ENCODE measurements at places on chromosomes 1 and 21.

GRCh38 chr1:238991765-238992495 is 394.4 kb upstream of the CHRM3 start:
- no peak for DNase-seq

GRCh38 chr1:224502459-224503160 is 68.0 kb upstream of the WDR26 start:
- peak; percentile 78 for DNase-seq

DNA sequence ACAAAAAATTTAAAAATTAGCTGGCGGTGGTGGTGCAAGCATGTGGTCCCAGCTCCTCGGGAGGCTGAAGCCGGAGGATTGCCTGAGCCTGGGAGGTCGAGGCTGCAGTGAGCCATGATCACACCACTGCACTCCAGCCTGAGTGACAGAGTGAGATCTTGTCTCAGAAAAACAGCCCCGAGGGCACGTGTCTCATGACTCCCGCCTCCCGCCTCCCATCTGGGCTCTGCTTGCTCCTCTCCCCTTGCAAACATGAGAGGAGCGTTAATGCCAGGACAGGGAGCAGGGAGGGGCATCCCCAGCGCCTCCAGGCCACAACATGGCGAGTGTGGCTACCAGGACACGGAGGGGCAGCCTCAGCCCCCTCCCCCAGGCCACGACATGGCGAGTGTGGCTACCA is 28.3 kb downstream of the FAAP20 start:
- DNase-seq = no peak

- peak; percentile 4 for DNase-seq
Measured at GRCh38 chr1:195804547-195804946, 803.7 kb downstream of the KCNT2 start.

GRCh38 chr1:32100807-32101708 is 6.8 kb upstream of the KPNA6 start:
- DNase-seq = peak; percentile 40

DNA sequence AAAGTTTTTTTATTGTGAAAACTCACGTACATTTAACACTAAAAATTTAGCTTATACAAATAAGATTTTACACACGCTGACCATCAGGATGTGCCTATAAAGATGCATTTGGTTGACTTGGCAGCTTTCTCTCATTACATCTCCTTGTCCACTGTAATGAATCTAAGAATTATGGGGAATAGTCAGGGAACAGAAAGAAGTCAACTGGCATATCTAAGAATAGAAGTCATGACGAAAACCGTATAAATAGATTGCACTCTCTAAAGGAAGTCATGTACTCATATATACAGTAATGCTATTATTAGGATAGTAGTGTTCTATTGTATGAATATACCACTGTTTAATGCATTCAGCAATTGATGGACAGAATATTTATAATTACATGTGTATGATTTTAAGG is 575.8 kb upstream of the B3GALT2 start:
- no peak for DNase-seq

DNA sequence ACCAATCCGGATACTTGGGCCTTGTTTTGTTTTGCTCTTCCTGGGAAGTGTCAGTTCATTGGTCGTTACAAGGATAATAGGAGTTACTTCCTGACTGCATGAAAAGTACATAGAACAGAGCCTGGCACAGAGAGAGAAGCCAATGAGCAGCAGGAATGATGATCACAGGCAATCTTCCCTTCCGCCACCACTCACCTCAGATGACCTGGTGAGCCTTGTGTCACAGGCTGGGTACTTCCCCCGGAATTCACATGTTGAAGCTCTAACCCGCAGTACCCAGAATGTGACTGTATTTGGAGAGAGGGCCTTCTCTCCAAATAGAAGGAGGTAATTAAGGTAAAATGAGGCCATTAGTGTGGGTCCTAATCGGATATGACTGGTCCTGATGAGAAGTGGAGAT is 18.8 kb upstream of the GPR137B start:
- DNase-seq = no peak

DNA sequence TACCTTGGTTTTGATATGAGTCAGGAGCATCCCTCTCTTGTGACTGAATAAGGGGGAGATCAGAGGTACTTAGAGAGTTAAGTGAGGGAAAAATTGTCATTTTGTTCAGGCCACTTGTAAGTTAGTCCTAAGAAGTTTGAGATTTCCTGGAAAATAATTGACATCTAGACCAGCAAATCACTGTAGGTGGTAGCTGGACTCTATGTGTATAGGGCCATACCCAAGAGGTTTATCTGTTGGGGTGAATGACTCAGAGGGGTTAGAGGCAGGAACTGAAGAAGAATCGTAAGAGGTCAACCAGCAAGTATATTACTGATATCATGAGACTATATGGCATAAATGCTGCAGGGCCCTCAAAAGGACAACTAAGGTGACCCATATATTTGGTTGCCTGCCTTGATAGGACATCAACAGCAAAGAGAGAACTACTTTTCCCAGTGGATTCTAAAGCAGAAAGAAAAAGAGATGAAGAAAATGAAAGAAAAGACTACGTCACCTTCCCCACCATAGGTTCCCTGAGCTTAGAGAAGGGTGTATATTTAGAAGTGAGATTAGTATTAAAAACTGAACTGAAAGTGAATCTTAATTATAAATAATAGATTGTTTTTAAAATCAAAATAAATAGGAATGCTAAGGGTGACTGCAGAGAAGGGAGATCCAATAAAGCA is 8.0 kb upstream of the RNPC3 start:
- no peak for DNase-seq

DNA sequence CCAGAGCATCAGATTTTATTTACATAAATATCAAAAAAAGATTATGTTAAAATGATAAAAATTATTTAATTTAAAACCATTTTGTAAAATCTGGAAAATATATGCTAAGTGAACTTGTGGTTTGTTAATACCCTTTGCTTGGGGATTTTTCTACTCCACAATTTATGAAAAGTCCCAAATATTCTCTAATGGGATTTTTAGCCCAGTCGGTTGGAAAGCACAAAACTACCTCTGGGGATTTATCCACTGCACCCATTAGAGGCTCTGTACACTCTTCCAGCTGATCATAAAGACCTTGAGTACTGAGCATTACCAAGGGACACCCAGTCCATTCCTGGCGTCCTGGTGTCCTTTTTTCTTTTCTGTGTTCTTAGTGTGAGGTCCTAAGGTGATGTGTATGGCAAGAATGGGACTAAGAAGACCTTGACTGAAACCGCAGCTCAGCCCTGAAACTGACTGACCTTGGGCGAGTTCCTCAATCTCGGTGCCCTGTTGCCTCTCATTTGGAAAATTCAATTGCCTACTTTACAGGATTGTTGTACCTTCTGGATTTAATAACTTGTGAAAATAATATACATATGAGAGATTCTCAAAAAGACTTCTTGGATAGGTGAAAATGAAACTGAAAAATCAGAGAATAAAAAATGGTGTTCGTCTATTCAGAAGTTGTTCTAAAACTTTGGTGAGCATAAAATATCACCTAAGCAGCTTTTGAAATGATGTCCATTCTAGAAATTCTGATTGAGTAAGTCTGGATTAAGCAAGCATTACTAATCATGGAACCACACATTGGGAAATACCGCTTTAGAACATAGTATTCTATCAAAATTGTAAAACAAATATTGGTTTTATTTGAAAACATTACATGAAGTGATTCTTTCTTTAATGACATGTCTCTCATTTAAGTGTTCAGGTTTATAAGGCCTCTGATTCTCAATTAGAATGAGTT is 21.5 kb upstream of the SAMSN1 start:
- DNase-seq = no peak

- DNase-seq = no peak
Measured at GRCh38 chr1:25731626-25732370, 68.2 kb upstream of the SELENON start.

GRCh38 chr1:115404911-115405310 is 66.9 kb upstream of the NGF start:
- no peak for DNase-seq

DNA sequence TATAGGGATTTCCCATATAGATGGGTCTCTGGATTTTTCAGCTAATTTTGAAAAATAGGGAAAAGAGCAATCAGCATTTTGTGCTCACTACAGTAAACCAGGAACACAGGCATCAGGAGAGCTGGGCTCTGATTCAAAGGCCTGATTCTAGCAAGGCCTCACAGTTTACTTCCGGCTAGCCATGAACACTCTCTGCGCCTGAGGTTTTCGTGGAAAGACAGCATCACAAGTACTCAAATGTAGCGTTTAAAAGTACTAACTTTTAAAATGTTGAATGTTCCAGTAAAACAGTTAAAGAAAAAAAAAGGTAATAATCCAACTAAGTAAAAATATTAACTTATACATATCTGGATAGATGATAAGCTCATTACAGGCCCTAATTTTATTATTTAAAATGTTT is 120.6 kb downstream of the SLC45A1 start:
- DNase-seq = no peak

DNA sequence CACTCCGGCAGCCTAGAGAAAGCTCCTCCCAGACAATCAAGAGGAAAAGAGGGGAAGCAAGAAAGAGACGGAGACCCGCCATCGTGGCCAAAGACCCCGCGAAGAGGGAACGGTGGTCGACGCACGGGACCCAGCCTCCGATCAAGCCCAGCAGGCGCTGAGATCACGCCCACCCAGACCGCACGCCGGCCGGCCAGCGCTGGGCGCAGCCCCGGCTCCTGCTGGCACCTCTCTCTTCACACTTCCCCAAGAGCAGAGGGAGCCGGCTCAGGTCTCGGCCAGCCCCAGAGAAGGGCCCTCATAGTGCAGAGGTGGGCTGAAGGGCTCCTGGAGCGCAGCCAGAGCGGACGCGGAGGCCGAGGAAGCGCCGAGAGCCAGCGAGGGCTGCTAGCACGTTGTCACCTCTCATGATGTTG is 918.4 kb upstream of the ADAMTS5 start:
- no peak for DNase-seq

DNA sequence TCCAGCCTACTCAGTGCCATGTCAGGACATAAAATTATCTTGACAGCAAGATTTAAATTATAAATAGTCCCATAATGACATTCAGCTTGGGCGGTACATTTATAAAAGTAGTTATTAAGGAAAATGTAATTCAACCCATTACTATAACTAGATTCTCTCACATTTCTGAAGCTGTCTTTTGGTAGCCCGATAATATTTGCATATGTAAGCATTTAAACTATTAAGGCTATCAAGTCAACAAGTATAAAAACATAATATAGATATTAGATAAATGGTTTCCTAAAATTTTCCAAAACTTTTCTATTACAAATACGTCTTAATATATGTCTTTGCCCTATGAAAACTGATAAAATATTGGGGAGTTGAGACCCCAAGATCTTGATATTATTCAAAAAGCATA is 21.6 kb upstream of the GPR52 start:
- no peak for DNase-seq

DNA sequence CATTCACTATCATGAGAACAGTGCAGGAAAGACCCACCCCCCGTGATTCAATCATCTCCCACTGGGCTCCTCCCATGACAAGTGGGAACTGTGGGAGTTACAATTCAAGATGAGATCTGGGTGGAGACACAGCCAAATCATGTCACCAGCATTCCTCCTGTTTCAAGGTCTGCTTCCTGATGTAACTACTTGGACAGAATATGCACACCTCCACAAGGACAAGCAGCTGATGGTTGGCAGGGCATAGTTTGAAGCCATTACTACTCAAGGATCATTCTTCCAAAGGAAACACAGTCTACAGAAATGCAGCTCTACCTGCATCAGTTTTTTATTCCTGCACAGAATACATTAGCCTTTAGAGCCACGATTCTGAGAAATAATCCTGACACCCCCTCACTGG is 28.5 kb upstream of the RNF2 start:
- no peak for DNase-seq

DNA sequence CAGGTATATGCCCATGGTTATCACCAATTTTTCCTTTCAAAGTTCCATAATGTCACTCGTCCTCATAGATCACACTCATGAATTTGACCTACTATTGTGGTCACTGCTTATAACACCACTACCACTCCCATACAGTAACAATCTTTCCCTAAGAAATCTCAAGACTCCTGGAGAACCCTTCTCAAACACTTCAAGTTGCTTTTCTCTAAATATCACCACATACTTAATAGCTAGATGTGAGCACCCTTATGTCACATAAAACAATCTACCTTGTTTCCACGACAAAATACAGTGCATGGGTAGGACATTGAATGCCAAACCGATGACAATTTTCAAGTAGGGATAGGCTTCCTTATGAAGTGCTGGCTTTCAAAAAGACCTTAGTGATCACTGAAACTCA is 104.5 kb downstream of the LRRC53 start:
- DNase-seq = no peak

- DNase-seq = no peak
Measured at GRCh38 chr1:29832471-29832870, 596.1 kb downstream of the PTPRU start.

GRCh38 chr1:2143814-2144500 is 50.6 kb downstream of the FAAP20 start:
- DNase-seq = no peak

GRCh38 chr1:245933431-245934045 is 573.5 kb downstream of the SMYD3 start:
- no peak for DNase-seq

GRCh38 chr1:227604446-227604845 is 41.1 kb downstream of the ZNF678 start:
- DNase-seq = no peak

GRCh38 chr1:160954158-160955104 is at the start of gene ITLN2:
Gene ITLN2, minus strand, starts transcription at chr1:160954809. Its CDS starts 68 bp downstream, at chr1:160954741.
- peak; percentile 74 for DNase-seq

GRCh38 chr1:223487887-223488259 is 94.7 kb downstream of the CCDC185 start:
- DNase-seq = no peak

- no peak for DNase-seq
Measured at GRCh38 chr1:118863688-118864087, 124.5 kb downstream of the TBX15 start.

DNA sequence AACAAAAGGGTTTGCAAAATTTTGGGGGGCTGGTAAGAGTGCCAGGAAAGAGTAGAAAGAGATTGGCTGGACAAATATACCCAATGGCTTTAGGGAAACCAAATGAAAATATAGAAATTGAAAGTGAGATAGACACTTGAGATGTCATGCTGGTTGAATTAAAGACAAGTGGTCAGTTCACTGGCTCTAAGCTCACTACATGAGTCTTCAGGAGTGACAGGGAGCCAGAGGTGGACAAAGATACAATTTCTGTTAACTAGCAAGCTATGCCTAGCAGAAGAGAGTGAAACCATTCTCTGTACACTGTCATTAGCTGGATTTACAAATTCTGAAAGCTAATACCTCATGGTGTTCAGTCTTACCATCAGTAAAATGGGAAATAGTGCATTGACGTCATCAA is 82.5 kb downstream of the TBX15 start:
- DNase-seq = no peak

DNA sequence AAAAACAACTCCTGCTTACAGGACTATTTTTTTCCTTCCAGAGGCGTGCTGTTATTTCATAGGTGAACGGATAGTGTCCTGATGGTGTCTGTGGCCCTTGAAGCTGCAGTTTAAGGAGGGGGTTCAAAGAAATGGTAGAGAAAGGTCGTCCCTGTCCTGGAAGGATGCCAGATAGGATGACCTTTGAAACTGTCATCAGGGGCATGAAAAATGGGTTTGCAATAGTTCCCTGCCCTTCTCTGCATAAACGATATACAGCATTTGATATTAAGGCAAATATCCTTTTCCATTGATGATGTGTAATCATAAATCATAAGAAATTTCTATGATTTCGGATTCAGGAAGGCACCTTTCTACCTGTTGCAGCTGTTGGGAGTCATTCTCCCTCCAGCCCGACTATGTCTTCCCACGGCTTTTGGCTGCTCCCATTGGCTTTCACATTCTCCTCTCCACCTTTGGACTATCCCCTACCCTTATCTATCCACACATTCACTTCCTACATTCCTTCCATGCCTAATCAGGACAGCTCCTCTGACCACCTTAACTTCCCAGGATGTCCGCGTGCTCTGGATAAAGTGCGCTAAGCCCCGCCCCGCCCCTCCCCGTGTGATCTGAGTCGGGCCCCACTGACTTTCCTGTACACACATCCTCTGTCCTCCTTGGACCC is 209.8 kb downstream of the DISC1 start:
- no peak for DNase-seq

Measured in COLO829 (cell line).